SJCRH30 (cell line): ENCODE measurements at places on chromosomes 1 and 21. TPM values are rescaled to one million over a fixed set of nuclear protein-coding genes. Genes with fewer than 3 reads are reported as not detected.

KCNN3 gene
- 27.7 and 29.3 TPM in 2 replicates for total RNA-seq

- DNase-seq: no peak
Observed at GRCh38 chr1:66852870-66853269, 51.8 kb upstream of the INSL5 start.

DNA sequence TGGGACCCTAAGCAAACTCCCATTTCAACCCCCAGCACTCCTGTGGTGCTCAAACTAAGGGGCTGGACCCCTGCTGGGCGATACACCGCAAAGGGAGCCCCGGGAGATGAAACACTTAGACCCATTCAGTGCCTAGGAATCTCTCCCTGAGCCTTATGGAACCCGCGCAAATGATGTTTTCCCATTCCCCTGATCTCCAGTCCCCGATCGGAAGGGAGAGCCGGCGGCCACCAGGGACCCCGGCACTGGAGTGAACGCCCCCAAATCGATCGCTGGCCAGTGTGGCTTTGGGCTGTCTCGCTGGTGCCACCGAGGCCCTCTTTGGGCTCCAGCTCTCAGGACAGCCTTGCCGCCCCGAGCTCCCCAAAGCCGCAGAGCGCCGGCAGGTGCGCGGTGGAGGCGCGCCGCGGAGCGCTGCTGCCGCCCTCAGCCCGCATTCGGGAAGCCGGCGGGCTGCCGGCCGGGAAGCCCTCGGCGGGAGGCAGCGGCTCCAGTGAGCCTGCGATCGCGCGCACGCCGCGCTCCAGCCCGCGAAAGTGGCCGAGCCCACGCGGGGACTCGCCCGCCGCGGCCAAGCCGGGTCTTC lies 1.1 kb downstream of the PLXNA2 start:
- no peak for DNase-seq

DNA sequence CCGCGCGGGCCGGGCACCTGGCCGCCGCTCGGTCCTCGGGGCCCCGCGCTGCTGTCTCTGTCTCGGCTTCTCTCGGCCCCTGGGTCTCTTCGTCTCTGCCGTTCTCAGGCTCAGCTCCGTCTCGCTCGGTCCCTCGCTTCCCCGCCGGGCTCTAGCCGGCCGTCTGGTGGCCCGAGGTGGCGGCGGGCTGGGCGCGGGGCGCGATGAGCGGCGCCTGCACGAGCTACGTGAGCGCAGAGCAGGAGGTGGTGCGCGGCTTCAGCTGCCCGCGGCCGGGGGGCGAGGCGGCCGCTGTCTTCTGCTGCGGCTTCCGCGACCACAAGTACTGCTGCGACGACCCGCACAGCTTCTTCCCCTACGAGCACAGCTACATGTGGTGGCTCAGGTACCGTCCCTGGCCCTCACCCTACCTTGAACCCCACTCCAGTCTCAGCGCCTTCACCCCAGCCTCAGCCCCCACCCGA lies 355 bp downstream of the SHISAL2A start:
- DNase-seq: no peak

KLHDC9 gene
- not detected in 2 replicates for total RNA-seq

- no peak for DNase-seq
Observed at GRCh38 chr1:92755541-92756461, 29.1 kb downstream of the EVI5 start.

SLC22A15 gene
- not detected in 2 replicates for total RNA-seq

GRCh38 chr21:37982496-37983318 lies 66.5 kb upstream of the KCNJ6 start:
- DNase-seq: no peak

DNA sequence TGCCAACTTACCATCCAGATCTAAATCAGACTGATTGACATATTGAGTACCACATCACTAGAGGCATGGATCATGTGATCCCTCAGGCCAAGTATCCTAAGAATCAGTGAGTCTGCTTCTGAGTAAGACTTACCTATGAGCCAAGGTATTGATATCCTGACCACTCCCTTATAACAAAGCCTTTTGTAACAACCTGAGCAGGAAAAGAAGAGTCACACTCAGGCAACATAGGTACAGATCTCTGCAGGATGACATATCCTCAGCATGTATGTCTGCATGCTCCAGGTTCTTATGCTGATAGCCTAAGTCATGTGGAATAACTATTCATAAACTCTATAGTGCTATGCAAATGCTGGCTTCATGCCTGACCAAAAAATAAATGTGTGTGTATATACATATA lies 2.3 kb upstream of the LCE1A start:
- DNase-seq: no peak

GRCh38 chr1:207923121-207923520 lies 12.2 kb upstream of the CD34 start:
- DNase-seq: no peak

MTFR1L gene
- 47.9 and 49.9 TPM in 2 replicates for total RNA-seq

DNA sequence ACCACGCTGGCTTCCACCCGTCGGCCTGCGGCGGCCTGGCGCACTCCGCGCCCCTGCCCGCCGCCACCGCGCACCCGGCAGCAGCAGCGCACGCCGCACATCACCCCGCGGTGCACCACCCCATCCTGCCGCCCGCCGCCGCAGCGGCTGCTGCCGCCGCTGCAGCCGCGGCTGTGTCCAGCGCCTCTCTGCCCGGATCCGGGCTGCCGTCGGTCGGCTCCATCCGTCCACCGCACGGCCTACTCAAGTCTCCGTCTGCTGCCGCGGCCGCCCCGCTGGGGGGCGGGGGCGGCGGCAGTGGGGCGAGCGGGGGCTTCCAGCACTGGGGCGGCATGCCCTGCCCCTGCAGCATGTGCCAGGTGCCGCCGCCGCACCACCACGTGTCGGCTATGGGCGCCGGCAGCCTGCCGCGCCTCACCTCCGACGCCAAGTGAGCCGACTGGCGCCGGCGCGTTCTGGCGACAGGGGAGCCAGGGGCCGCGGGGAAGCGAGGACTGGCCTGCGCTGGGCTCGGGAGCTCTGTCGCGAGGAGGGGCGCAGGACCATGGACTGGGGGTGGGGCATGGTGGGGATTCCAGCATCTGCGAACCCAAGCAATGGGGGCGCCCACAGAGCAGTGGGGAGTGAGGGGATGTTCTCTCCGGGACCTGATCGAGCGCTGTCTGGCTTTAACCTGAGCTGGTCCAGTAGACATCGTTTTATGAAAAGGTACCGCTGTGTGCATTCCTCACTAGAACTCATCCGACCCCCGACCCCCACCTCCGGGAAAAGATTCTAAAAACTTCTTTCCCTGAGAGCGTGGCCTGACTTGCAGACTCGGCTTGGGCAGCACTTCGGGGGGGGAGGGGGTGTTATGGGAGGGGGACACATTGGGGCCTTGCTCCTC lies 1.9 kb downstream of the OLIG2 start:
- no peak for DNase-seq

GRCh38 chr1:202017749-202018467 lies 7.5 kb downstream of the ELF3 start:
- DNase-seq: no peak

DNA sequence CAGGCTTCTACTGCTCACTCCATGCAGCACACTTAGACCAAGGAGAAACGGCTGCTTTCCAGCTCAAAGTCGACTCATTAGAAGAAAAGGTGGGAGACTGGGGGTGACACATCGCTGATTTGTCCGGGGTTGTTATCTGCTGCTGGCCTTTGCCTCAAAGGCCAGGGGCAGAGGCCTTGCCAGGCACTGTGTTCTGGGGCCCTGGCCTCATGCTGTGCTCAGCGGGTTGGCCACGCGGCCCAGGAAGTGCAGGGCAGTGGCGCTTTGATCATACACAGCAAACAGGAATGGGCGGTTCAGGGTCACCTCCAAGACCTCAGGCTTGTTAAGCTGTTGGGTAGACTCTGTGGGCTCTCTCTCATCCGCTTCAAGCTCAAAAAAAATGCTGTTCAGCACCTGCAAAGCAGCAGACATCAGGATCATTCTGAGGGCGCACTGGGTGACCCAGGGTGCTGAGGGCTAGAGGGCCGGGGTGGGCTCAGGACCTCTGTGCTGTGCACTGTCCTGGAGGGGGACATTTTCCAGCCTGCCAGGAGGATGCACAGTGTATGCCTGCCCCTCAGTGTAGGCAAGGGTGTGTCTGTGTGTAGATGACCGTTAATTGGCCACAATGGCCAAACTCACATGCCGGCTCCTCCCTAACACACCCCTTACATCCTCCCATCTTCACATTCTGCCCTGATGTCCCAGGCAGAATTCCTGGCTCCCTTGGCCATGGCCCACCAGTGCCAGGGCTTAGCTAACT lies 10.8 kb downstream of the AGT start:
- DNase-seq: no peak

ELOA gene
- total RNA-seq: 62.4 and 65.9 TPM in 2 replicates

GRCh38 chr1:26610781-26611180 lies 81.2 kb downstream of the RPS6KA1 start:
- no peak for DNase-seq

MSH4 gene
- 0.05 and 0.06 TPM in 2 replicates for total RNA-seq

DNA sequence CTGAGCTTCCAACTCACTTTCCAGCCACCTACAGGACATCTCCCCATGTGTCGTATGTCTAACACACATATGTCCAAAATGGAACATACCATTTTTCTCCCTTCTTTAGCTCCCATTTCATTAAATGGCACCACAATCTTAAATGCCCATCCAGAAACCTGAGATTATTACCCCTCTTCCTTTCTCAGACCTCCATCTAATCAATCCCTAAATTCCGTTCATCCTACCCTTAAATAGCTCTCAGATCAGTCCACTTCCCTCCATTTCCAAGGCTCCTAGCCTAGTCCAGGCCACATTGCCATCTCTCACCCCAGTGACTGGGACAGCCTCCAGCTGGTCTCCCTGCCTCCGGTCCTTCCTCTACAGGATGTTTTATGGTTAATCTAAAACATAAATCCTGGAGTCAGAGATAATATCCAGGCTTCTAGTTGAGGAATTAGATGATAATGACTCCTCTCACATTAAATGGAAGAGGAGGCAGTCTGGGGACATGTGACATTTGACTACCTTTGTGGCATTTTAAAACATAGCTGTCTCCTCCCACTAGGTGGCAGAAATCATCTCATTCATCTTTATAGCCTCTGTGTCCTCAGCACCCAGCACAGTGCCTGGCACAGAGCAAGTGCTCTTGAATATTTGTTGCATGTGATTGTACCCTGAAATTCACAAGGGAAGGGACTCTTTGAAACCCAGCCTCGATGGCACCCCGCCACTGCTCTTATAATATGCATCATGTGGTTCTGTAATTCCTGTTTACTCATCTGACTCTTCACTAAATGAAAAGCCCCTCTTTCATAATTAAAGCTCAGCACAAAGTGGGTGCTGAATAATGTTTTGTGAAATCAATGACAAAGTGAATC lies 102.3 kb downstream of the TMEM53 start:
- peak; percentile 46 for DNase-seq

- no peak for DNase-seq
Observed at GRCh38 chr1:232853994-232854797, 49.0 kb downstream of the MAP10 start.

GRCh38 chr1:82515650-82516049 lies 714.9 kb downstream of the ADGRL2 start:
- DNase-seq: no peak

DNA sequence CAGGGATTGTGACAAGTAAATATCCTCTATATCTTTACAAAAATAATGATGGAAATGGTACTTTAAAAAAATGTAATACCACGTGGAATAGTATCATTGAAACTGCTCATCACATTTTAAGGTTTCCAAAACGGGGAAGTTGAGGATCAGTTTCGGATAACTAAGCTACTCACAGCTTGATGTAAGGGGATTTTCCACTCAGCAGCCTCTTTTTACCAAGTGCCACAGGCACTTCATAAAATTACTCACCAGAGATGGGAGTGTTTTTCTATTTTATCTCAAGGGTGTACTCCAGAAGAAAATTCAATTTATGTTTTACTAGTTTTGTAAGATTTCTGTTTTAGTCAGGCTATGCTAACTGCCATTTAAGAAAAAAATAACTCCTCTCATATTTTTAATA lies 91.7 kb downstream of the TPR start:
- no peak for DNase-seq

AQP10 gene
- total RNA-seq: not detected in 2 replicates

DHCR24 gene
- 45.5 and 45.6 TPM in 2 replicates for total RNA-seq

DNA sequence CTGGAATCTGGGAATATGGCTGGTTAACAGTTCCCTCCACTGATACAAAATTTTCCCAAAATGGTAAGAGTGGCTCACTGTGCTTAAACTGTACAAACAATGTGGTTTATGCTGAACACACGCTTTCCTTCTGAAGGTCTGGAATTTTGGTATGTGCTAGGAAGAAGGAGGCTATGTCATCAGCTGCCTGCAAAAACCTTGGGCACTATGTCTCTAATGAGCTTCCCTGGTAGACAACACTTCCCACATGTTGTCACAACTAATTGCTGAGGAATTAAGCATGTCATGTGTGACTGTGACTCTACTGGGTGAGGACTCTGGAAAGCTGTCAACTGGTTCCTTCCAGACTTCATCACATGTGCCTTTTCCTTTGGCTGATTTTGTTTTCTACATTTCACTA lies 29.2 kb downstream of the IPP start:
- DNase-seq: peak; percentile 15

- DNase-seq: no peak
Observed at GRCh38 chr1:22739648-22740385, 29.2 kb downstream of the EPHB2 start.

GRCh38 chr1:907611-908451 lies 15.9 kb upstream of the SAMD11 start:
- no peak for DNase-seq

SLFNL1 gene
- total RNA-seq: 0.18 and 0.26 TPM in 2 replicates

RASSF5 gene
- total RNA-seq: 9.5 TPM in 2 replicates

DNA sequence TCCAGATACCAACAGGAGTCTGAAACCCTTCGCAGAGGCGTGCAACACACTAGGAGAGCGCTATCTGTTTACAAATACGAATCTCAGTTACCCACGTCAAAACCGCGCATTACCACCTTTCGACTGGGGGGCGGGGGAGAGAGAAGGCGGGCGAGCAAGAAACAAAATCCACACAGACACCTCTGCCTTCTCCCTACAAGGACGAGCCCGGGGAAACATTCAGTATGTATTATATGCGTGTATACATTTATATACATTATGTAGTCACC lies 722 bp downstream of the TUT4 start:
- DNase-seq: peak; percentile 42

PGBD5 gene
- 20.2 and 21.6 TPM in 2 replicates for total RNA-seq

DNA sequence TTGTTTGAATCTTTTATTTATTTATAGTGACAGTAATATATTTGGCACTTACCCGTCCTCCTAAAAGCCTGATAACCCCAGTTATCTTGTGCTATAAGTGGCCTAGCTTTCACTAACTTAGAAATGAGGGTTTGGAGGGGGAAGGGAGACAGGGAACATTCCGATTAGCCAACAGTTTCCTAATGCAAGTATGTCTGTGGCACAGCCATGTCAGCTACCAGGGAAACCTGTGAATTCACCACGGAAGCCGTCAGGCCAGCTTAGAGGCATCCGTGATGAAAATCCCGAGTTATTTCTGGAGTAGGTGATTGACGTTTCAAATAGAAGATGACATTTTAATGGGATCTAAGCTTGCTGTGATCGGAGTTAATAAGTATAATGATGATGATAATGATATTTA lies 39.4 kb upstream of the BCL10 start:
- no peak for DNase-seq

LEPROT gene
- 24.5 and 27.2 TPM in 2 replicates for total RNA-seq

- no peak for DNase-seq
Observed at GRCh38 chr1:22702296-22703085, 8.1 kb upstream of the EPHB2 start.

ADORA1 gene
- 53.8 and 60.9 TPM in 2 replicates for total RNA-seq

LCE2C gene
- not detected in 2 replicates for total RNA-seq

FCRL4 gene
- not detected in 2 replicates for total RNA-seq
